ENCODE measurements at places on chromosomes 6 and 20.

DNA sequence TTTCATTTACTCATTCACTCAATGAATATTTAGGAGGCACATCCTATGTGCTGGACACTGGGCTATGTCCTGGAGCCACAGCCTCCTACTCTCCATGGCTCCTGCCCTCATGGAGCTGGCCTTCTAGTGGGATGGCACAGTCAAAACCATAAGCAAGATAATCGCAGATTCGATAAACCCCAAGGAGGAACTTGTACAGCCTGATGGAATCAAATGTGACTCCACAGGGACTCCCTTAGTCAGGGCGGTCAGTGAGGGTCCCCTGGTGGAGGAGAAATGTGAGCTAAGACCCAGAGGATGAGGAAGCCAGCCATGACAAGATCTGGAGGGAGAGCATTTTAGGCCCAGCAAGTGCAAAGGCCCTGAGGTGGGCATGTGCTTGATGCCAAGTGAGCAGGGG lies 211.9 kb downstream of the PREX1 start:
- DNase-seq, result no peak
- H3K36me3 ChIP-seq, result no peaks in the 10 kb centered on the region
- H3K27ac ChIP-seq, result no peak overlapping the region
- H3K27me3 ChIP-seq, result peaks cover 11% of the 10 kb centered on the region
- H3K4me3 ChIP-seq, result no peak overlapping the region
- peaks cover 4% of the 10 kb centered on the region for H3K4me1 ChIP-seq

GRCh38 chr20:35277127-35277526 lies 795 bp downstream of the MMP24OS start:
- H3K36me3 ChIP-seq, result peaks cover 44% of the 10 kb centered on the region
- H3K27ac ChIP-seq, result peak overlapping the region; percentile 97
- H3K27me3 ChIP-seq, result no peaks in the 10 kb centered on the region
- H3K4me1 ChIP-seq, result peaks cover 27% of the 10 kb centered on the region
- DNase-seq, result no peak
- peak overlapping the region; percentile 99 for H3K4me3 ChIP-seq

- no peaks in the 10 kb centered on the region for H3K36me3 ChIP-seq
- H3K4me1 ChIP-seq, result peaks cover 3% of the 10 kb centered on the region
- no peak overlapping the region for H3K4me3 ChIP-seq
- no peaks in the 10 kb centered on the region for H3K27me3 ChIP-seq
Observed at GRCh38 chr6:162055365-162055764, 672.2 kb downstream of the PRKN start.

- no peaks in the 10 kb centered on the region for H3K36me3 ChIP-seq
- H3K4me1 ChIP-seq, result peaks cover 29% of the 10 kb centered on the region
- peaks cover 6% of the 10 kb centered on the region for H3K27me3 ChIP-seq
- no peak overlapping the region for H3K27ac ChIP-seq
- H3K4me3 ChIP-seq, result no peak overlapping the region
Observed at GRCh38 chr20:50281831-50282591, 91.4 kb downstream of the CEBPB start.

- no peak overlapping the region for H3K27ac ChIP-seq
- no peaks in the 10 kb centered on the region for H3K27me3 ChIP-seq
- H3K4me3 ChIP-seq, result no peak overlapping the region
- DNase-seq, result no peak
- no peaks in the 10 kb centered on the region for H3K36me3 ChIP-seq
Observed at GRCh38 chr20:17775600-17775999, 75.8 kb downstream of the BANF2 start.

Measured in activated CD4-positive, alpha-beta T cell treated with anti-CD3 and anti-CD28 coated beads, Interleukin-2, amount 10 ng/mL, durations not matched to agents 24 days and 14 days (primary cell).